ENCODE measurements at places on chromosomes 11 and 22. TPM values are rescaled to one million over a fixed set of nuclear protein-coding genes. Genes with fewer than 3 reads are reported as not detected.

DNA sequence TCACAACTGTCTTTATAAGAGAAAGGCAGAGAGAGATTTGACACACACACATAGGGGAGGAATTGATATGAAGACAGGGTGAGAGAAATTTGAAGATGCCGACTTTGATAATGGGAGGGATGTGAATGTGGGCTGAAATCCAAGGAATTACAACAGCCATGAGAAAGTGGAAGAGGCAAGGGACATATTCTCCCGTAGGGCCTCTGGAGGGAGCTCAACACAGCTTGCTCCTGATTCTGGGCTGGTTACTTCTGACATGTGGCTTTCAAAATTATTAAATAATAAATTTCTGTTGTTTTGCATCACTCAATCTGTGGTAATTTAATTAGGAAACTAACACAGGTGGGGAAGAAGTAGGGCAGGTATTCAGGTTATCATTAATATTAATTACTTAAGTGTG, 282.9 kb downstream of the LUZP2 start:
- no peaks in the 10 kb centered on the region for H3K36me3 ChIP-seq
- no peaks in the 10 kb centered on the region for H3K27me3 ChIP-seq
- H3K4me1 ChIP-seq = no peaks in the 10 kb centered on the region
- H3K27ac ChIP-seq = no peak overlapping the region
- no peak overlapping the region for H3K4me3 ChIP-seq
- DNase-seq = no peak

MS4A4E gene
- 0.59 TPM for total RNA-seq

HTR3B gene
- total RNA-seq = not detected

DNA sequence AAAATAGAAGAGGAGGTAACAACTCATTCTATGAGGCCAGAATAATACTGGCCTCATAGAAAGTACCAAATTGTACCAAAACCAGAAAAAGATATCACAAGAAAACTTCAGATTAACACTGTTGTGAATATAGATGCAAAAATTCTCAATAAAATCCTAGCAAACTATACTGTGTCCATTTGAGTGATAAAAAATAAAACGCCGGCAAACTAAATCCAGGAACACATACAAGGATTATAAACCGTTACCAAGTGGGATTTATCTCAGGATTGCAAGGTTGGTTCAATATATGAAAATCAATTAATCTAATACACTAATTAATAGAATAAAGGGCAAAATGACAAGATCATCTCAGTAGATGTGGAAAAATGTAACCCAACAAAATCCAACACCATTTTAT, 23.6 kb upstream of the FBXO3 start:
- H3K4me3 ChIP-seq = no peak overlapping the region
- peaks cover 29% of the 10 kb centered on the region for H3K27me3 ChIP-seq
- no peak overlapping the region for H3K27ac ChIP-seq
- DNase-seq = no peak
- no peaks in the 10 kb centered on the region for H3K4me1 ChIP-seq
- no peaks in the 10 kb centered on the region for H3K36me3 ChIP-seq

TMEM218 gene
- 7.4 TPM for total RNA-seq

CALCA gene
- not detected for total RNA-seq

GRCh38 chr11:331358-332060, 10.8 kb upstream of the IFITM3 start:
- no peaks in the 10 kb centered on the region for H3K36me3 ChIP-seq
- no peak for DNase-seq
- H3K4me1 ChIP-seq = peaks cover 44% of the 10 kb centered on the region
- H3K27ac ChIP-seq = no peak overlapping the region
- H3K4me3 ChIP-seq = no peak overlapping the region
- no peaks in the 10 kb centered on the region for H3K27me3 ChIP-seq

DDIAS gene
- 0.37 TPM for total RNA-seq

RNF214 gene
- total RNA-seq = 30.3 TPM

DNA sequence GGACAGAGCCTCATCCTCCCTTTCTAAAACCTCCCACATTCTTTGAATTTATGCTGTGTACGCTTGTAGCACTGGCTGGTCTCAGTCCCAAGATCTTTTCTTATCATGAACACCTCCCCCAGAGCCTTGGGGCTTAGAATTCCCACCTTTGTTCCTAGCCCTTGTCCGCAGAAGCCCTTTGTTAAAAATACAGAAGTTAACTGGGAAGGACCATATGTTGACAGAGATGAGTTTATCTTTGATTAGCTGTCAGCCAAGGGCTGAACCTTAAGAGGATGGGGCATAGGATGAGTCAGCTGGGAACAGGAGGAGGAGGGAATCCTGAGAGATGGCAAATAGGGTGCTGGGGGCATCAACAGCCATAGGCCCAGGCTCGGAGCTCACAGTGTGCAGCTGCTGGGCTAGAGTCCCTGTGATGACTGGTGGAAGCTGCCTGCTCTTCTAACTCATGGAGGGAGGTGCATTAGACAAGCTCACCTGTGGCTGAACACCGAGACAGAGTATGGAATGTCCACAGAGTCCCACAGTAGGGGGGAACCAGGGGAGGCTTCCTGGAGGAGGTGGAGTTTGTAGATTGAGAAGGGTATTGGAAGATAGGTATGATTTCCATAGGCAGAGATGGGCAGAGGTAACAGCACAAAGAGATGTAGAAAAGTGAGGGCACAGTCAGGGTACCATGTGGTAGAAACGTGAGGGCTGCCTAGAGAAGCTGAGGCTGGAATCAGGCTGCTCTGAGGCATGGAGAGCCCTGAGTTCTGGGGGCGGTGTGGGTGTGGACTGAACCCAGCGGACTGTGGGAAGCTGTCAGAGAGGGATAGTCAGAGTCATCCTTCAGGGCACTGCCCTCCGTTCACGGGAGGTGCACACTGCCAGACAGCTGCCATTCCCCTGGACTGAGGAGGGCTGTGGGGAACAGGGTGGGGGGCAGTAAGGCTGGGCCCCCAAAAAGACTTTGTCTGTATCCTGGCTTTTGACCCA, 9.9 kb downstream of the MICAL2 start:
- no peak for DNase-seq
- H3K27ac ChIP-seq = no peak overlapping the region
- H3K36me3 ChIP-seq = no peaks in the 10 kb centered on the region
- no peak overlapping the region for H3K4me3 ChIP-seq
- peaks cover 71% of the 10 kb centered on the region for H3K4me1 ChIP-seq

TMPRSS13 gene
- 0.07 TPM for total RNA-seq

DNA sequence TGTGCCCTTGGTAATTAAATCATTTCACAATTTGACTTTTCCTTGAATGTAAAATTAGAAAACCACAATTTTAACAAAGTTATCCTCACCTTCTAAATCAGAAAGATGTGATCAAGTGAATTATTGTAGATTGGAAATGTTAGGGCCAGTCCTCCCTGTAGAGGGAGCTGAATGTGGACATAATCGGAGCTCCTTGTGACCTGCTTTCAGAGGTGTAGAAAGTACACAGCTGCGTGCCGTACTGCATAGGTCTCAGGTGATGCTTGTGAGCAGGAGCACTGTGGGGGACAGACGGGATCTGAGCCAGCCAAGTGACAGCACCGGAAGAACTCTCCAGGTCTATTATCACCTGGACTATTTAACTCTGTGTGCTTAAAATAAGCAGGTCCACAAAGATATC, 338.0 kb downstream of the AASDHPPT start:
- H3K4me1 ChIP-seq = no peaks in the 10 kb centered on the region
- H3K27ac ChIP-seq = no peak overlapping the region
- H3K36me3 ChIP-seq = no peaks in the 10 kb centered on the region
- no peak overlapping the region for H3K4me3 ChIP-seq

DNA sequence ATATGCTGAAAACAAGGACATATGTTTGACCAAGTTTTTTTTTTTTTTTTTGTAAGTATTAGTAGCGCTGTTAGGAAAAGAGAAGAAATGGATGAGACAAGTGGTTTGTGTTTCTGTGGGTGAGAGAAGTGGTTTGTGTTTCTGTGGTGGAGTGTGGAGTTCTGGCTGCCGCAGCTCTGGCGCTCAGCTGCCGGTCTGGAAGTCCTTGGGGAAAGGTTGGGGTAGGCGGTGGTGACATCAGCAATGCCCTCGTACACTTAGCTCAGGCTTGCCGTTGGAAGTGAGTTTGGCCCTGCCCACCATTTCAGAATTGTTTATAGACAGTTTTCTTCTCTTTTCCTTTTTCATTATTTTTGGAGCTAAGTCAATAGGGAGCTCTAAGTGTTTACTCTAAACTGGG, 116.6 kb downstream of the TBC1D22A start:
- no peak overlapping the region for H3K4me3 ChIP-seq
- no peak for DNase-seq
- no peak overlapping the region for H3K27ac ChIP-seq
- no peaks in the 10 kb centered on the region for H3K4me1 ChIP-seq

IFITM10 gene
- 2.1 TPM for total RNA-seq

SPON1 gene
- total RNA-seq = 3.7 TPM

DNA sequence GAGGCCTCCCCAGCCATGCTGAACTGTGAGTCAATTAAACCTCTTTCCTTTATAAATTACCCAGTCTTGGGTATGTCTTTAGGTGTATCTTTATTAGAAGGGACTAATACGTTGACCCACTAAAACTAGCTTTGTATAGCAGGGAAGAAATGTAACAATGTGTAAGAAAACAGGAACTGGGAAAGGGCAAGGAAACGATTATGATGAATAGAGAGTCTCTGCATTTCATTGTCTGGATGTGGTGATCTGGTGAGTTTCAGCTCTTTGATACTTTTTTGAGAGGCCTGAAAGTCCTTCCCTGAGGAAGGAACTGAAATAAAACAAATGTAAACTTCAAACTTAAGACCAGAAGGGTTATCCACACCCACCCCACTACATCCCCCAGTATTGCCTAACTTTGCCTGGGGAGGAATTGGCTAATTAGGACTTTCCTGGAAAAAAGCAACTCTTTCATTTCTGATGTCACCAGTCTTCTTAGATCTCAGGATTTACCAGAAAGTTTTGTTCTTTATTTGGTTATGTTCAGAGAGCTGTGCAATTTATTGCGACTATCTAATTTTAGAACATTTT, 119.0 kb downstream of the LDLRAD3 start:
- no peaks in the 10 kb centered on the region for H3K27me3 ChIP-seq
- H3K27ac ChIP-seq = no peak overlapping the region
- DNase-seq = no peak
- no peaks in the 10 kb centered on the region for H3K4me1 ChIP-seq
- H3K4me3 ChIP-seq = no peak overlapping the region
- H3K36me3 ChIP-seq = no peaks in the 10 kb centered on the region

- H3K36me3 ChIP-seq = no peaks in the 10 kb centered on the region
- peaks cover 4% of the 10 kb centered on the region for H3K4me1 ChIP-seq
- H3K27me3 ChIP-seq = no peaks in the 10 kb centered on the region
- peak; percentile 72 for DNase-seq
- H3K4me3 ChIP-seq = no peak overlapping the region
Observed at GRCh38 chr11:60786811-60787567, 1.9 kb downstream of the MS4A10 start.

TH gene
- not detected for total RNA-seq

DNA sequence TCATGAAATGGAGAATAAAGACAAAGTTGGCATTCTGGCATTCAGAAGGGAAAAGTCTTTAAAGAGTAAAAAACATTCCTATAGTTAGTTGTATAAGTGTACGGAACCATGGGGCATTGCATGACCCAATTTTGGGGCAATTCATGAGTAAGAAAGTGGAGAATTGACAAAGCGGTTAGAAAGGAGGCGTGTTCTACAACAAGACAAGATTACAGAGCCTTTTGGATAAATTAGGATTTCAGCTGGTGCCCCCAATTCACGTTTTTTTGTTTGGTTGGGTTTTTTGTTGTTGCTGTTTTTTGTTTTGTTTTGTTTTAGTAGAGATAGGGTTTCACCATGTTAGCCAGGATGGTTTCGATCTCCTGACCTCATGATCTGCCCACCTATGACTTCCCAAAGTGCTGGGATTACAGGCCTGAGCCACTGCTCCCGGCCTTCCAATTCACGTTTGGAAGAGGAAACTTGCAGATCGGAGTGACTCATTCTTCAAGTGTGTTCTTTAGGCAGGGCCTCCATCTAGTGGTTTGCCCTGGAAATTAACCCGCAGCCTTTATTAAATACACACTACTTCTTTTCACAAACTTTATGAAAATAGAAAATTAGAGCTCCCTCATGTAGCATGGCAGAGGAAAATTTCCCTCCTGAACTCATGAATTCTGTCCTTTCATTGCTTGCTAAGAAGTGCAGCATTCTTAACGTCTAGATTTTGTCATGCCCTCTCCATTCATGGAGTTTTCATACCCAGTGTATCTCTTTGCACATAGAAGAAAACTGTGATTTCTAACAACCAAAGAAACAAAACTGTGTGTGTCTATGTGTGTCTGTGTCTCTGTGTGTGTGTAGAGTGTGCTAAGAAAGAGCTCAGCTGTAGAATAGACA, 118.1 kb downstream of the BBOX1 start:
- peak; percentile 48 for DNase-seq
- H3K27ac ChIP-seq = no peak overlapping the region
- no peak overlapping the region for H3K4me3 ChIP-seq
- H3K36me3 ChIP-seq = no peaks in the 10 kb centered on the region

SAAL1 gene
- 6.0 TPM for total RNA-seq

ABTB2 gene
- 12.1 TPM for total RNA-seq

GPHA2 gene
- not detected for total RNA-seq

GRCh38 chr11:74686792-74687191, 44.4 kb downstream of the CHRDL2 start:
- H3K4me1 ChIP-seq = peaks cover 19% of the 10 kb centered on the region
- H3K27ac ChIP-seq = peak overlapping the region; percentile 74
- DNase-seq = no peak
- no peaks in the 10 kb centered on the region for H3K36me3 ChIP-seq
- H3K4me3 ChIP-seq = no peak overlapping the region

GRCh38 chr22:37403267-37403960, 23.9 kb downstream of the ELFN2 start:
- DNase-seq = no peak
- H3K27me3 ChIP-seq = peaks cover 30% of the 10 kb centered on the region
- no peaks in the 10 kb centered on the region for H3K4me1 ChIP-seq
- H3K4me3 ChIP-seq = no peak overlapping the region
- H3K27ac ChIP-seq = no peak overlapping the region

DNA sequence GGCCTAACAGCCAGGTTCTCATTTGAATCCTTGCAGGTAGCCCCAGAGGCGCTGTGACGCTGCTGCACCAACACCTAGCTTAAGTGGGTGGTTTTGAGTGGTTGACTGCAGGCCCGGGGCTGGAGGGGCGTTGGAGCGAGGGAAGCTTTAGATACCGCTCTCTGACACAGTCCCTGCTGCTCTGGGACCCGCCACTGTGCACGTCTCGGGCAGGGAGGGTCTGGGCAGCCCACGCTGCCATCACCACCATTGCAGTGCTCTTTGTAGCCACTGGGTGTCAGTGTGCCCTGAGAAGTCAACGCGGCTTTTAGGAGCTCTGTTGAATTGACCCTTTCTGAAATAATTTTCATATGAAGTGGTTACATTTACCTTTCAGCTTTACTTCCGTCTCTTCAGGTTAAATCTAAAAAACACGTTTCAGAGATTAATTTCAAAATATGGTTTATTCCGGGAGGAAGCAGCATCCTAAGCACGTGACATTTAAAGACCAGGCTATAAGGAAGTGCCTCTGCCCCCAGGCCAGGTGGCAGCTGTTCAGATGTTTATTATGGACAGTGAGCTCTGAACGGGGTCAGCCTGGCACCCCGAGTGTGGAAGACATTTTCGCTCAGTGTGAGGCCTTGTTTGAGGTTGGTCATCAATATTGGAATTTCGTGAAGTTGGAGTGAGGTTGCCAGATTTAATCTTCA, 30.9 kb upstream of the PARVB start:
- DNase-seq = peak; percentile 46
- no peak overlapping the region for H3K4me3 ChIP-seq
- H3K36me3 ChIP-seq = peaks cover 94% of the 10 kb centered on the region

- H3K36me3 ChIP-seq = no peaks in the 10 kb centered on the region
- H3K27me3 ChIP-seq = no peaks in the 10 kb centered on the region
- H3K4me1 ChIP-seq = peaks cover 38% of the 10 kb centered on the region
- H3K27ac ChIP-seq = no peak overlapping the region
- no peak overlapping the region for H3K4me3 ChIP-seq
- no peak for DNase-seq
Observed at GRCh38 chr22:44051961-44052360, 27.9 kb downstream of the PARVB start.
